ENCODE measurements at places on chromosomes 2 and 18. TPM values are rescaled to one million over a fixed set of nuclear protein-coding genes. Genes with fewer than 3 reads are reported as not detected.

Gene PPM1B
- total RNA-seq: 94.2 TPM

Gene STK17B
- total RNA-seq: 11.7 TPM

Gene ASB18
- not detected for total RNA-seq

GRCh38 chr2:37532503-37532902 is 138.9 kb downstream of the CDC42EP3 start:
- DNase-seq: no peak

GRCh38 chr18:61572871-61573270 is 239.6 kb downstream of the CDH20 start:
- no peak for DNase-seq

GRCh38 chr2:42722320-42723190 is 41.4 kb downstream of the OXER1 start:
- DNase-seq: no peak

DNA sequence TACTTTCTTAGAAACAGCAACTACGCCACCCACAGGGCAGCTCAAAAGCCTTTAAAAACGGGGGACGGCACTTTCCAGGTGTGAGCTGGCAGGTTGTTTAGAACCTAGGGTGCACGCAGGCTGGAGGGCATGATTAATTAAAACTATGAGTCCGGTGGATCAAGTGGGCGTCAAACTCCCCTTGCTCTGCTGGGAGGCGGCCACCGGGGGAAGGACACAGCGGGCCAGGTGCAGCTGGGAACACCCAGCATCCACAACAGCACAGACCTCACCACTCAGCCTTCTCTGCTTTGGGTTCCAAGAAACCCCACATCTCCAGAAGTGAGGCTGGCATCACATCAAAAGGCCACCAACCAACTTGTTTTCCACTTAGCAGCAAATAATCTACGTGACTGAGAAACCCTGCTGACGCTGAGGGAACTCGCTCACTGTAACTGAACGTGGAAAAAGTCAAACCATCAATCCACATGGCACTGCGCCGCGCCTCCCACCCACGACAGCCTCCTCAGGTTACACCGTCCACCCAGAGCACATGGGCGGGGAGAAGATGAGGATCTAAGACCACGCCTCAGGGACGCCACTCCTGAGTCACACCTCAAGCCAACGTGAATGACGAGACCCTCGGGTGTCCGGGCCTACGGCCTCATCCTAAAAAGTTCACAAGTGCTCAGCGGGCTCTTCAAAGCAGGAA is 118.2 kb downstream of the ZNF516 start:
- DNase-seq: no peak

DNA sequence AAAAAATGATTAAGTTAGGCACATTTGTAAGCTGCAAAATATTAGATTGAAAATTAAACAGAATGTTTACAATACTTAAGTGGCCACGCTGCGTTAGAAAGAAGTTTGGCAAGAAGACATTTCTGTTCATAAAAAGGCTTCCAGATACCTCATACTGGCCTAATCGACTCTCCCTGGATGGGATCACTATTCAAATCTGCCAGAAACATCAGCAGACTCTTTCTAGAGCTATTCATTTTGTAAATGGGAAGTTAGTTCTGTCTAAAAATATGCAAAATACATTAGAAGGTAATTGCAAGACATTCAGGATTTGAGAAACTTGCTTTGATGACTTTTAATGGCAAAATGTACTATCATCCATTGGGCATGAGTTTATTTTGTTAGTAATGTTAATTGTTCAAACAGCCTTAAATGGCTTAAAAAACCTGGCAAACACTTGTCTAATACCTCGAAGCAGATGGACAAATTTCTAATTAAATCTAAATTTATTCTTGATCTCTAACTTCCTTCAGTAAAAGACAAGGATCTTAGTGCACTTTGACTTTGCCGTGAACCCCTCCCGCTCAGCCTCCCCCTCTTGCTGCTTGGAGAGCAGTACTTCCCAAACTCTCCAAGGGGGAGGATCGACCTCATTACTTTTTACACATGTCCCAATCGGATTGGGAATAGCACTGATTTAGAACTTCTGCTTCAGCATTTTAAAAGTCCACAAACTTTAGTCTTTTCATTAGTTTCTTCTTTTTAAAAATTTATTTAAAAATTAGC is 103.5 kb downstream of the SMIM21 start:
- DNase-seq: no peak

GRCh38 chr2:17536416-17536815 is 4.1 kb upstream of the VSNL1 start:
- no peak for DNase-seq

GRCh38 chr18:11052800-11053199 is 96.6 kb downstream of the PIEZO2 start:
- no peak for DNase-seq

GRCh38 chr2:113183264-113183663 is 9.5 kb downstream of the PSD4 start:
- DNase-seq: no peak

DNA sequence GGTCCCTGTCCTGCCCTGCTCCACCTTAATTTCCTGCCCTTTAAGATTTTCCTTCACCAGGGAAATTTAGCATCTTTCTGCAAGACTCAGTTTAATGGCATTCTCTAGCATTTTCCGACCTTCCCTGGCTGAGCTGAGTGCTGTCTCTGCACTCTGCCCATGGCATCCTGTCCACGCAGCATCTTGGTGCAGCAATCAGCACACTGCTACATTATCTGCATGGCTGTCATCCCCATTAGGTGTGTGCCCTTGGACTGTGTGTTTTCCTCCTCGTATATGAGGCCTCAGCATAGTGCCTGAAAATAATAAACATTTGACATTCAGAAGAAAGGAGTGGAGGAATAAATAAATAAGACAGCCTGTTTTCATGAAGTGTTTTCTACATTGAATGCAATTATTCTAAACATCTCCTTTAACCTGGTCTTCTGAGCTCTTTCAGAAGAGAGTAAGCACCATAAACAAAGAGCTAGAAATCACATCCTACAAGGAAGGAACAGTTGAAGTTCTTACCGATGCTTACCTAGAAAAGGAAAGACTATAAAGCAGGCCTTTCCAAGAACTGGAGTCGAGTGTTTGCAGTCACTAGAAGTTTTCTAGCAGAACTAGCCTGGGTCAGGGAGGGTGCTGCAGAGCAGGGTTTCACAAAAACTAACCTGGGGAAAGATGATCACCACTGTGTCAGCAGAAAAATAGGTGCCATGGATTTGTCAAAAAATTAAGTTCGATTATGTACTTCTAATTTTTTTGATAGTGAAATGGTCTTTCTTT is 131.4 kb upstream of the ITGB6 start:
- no peak for DNase-seq

DNA sequence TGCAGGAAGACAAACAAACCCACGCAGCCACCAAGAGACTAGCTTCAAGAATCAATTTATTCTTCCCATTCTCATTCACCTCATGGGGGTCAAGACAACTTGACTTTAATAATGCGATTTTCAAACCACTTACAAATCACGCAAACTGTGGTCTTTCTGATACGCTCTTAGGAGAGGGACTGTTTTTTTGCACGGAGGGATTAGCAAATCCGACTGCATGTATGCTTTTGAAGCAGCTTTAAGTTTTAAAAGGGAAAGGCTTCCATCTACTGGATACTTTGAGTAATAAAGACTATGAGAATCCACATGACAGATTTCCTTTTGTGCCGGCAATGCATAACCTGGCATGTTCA is 322.9 kb upstream of the KCNJ3 start:
- no peak for DNase-seq

GRCh38 chr2:85133751-85134254 is 611 bp downstream of the TCF7L1 start:
- peak; percentile 37 for DNase-seq

- DNase-seq: peak; percentile 93
Observed at GRCh38 chr2:218995972-218996711, 2.9 kb upstream of the CRYBA2 start.

- DNase-seq: no peak
Observed at GRCh38 chr2:150255528-150255927, 231.9 kb downstream of the RND3 start.
